ENCODE measurements at places on chromosomes 12 and 14.

DNA sequence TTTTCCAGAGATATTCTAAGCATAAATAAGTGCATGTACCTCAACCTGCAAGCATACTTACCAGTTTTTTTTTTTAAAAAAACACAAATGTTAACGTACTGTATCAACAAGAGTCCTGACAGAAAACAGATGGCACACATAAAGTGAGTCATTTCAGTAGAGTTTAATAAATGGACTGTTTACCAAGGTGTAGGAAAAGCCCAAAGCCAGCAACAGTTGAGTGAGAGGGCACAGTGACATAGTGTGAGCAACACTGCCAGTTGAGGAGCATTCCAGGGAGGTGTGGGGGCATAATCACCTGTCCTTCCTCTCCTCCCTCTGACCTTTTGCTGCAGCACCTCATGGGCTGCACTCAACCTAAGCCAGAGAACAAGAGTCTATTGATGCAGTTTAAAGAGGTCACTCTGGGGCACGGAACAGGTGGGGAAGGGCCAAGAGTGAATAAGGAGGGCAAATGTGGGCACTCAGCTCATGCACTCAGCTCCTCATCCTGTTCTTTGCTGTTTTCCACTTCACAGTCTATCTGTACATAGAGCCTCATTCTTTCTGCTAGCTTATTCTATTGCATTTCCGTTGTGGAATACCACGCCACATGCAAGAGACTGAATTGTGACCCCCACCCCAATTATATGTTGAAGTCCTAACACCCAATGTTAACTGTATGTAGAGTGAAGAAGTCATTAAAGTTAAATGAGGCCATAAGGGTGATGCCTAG is 29.3 kb downstream of the DHRS2 start:
- DNase-seq: no peak

GRCh38 chr14:45526715-45527549 is 273.9 kb upstream of the MIS18BP1 start:
- no peak for DNase-seq

GRCh38 chr12:93440043-93440835 is 1.5 kb downstream of the UBE2N start:
- DNase-seq: no peak

DNA sequence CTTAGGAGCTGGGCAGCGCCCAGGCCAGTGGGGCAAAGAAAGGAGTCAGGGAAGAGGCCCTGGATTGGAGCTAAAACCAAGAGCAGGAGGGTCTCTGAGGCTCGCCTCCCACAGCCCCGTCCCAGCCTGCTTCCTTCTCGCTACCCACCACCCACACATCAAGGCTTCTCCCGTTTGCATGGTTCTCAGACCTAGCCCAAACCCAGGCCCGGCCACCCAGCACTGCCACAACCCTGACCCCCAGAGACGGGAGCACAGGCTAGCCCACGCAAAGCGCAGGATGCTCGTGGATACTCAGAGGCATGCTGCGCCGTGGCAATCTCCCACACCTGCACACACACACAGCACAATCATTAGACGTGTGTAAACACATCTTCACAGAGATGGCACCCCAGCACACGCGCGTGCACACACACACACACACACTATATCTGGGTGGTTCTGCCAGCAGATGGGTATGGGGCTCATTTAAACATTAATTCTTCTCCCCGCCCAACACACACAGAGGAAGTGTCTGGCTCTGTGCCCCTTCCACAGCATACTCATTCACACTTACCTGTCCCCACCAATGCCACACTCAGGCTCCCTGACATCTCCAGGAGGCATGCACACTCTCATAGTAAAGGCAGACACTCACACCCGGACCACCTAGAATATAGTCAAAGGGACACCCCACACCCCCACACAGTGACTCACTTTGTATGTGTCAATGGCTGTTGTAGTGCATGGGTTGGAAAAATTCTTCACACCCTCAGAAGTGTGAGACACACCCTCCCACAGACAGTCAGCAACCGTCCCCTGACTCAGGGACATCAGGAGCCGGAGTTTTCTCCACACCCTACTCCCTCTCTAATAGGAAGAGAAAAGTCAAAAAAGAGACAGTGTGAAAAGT is 1.1 kb downstream of the CARMIL3 start:
- peak; percentile 48 for DNase-seq

- no peak for DNase-seq
Measured at GRCh38 chr14:31261859-31262731, 54.5 kb upstream of the HECTD1 start.

DNA sequence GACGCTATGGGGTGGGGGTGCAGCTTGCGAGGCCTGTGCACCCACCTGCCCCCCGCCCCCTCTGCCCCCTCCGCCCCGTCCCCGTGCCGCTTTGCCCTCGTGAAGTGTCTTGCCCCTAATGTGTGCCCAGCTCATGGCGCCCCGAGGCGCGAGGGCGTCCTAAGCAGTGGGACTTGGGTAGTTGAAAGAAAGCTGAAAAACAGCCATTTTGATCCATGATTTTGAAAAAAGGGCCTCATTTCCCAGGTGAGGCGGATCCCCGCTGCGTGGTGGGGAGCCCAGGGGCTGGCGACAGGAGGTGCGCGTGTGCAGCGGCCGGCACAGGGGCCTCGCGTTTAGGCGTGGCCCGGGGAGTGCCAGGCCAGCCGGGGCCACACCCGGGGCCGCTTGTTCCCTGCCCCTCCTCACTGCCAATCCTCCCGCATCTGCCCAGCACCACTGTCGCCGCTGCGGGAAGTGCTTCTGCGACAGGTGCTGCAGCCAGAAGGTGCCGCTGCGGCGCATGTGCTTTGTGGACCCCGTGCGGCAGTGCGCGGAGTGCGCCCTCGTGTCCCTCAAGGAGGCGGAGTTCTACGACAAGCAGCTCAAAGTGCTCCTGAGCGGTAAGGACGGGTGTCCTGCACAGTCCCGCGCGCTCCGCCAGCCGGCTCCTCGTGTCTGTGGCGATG is 11.8 kb downstream of the ZFYVE21 start:
- DNase-seq: no peak

DNA sequence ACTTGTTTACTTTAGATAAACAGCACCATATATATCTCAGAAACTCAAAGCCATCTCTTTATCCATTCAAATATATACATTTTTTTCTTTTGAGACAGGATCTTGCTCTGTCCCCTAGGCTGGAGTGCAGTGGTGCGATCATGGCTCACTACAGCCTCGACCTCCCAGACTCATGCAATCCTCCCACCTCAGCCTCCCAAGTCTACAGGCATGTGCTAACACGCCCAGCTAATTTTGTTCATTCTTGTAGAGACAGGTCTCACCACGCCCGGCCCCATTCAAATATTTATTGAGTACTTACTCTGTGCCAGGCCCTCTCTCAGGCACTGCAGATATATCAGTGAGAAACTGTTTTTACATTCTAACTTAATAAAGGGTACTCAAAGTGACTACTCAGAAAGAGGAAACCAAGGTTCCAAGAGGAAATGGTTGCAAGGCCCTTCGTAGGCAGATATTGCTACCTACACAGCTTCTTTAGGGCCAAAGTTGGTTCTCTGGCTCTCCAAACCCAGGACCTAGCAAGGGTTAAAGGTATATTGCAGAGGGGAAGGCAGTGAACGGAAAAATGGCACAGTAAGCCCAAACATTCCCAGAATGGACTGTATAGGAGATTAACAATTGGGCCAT is 2.9 kb downstream of the ATXN3 start:
- no peak for DNase-seq

GRCh38 chr14:69612014-69612782 is 802 bp downstream of the SUSD6 start:
- DNase-seq: no peak

- no peak for DNase-seq
Measured at GRCh38 chr12:131634037-131634436, 76.9 kb upstream of the SFSWAP start.

- DNase-seq: no peak
Measured at GRCh38 chr12:96421014-96421413, 20.8 kb upstream of the CDK17 start.

GRCh38 chr12:59652130-59652529 is 56.3 kb downstream of the SLC16A7 start:
- DNase-seq: no peak

DNA sequence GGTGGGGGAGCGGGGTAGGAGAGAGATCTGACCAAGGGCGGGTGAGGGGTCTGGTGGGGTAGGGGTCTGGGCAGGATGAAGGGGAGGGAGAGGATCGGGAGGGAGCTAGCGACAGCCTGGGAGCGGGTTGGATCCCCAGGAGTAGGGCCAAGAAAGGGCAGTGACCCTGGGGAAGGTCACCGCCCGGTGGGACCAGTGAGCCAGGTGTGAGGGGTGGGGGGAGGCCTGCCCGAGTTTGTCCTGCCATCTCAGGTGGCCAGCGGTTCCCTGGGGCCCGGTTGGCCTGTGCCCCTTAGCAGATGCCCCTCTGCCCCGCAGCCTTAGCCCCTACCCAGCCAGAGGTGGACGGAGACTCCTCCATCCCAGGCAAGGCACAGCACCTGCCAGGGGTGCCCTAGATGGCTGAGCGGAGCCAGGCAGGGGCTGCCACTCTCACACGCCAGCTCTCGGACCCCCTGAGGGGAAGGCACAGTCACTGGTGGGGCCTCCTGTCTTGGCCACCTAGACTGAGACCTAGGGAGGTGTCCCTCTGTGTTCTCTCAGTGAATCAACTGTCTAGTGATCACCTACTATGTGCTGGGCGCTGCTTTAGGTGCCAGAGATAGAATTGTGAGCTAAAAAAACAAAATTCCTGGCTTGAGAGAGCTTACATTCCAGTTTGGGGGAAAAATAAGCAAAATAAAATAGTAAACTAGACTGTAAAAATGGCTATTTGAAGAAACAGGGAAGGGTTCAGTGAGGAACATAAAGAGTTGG is 629 bp upstream of the TTC7B start:
- no peak for DNase-seq

DNA sequence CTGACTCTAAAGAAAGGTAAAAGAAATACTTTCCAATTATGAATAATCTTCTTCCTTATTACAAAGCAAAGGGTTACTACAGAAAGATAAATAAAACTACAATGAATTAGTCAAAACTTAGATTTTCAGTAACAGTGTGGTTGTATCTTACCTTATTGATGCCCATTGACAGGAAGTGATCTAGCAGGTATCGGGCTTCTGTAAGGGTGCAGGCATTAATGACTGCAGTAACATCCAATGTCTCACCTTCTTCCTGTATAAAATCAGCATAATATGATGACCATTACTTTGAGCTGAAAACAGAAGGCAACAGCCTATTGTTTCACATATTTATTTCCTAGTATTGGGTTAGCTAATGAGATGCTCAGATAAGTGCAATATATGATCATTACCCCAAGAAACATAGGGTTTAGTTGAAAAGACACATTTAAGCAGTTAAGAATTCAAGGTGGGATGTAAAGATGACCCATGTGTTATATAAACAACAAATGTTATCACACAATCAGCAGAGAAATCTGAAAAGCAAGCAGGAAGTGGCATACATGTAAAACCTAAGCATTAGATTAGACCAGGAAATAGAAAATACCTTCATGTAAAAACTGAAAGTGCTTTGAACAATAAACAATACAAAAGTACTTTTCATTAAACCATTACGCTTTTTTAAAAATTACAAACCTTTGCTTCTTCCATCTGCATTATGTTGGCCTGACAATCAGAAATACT is 111.2 kb downstream of the KIF21A start:
- no peak for DNase-seq

Measured in stimulated activated CD8-positive, alpha-beta memory T cell treated with anti-CD3 and anti-CD28 coated beads, Interleukin-2, amount 100 ng/mL, for 48 hours (primary cell).